ENCODE measurements at places on chromosomes 7 and 10.

DNA sequence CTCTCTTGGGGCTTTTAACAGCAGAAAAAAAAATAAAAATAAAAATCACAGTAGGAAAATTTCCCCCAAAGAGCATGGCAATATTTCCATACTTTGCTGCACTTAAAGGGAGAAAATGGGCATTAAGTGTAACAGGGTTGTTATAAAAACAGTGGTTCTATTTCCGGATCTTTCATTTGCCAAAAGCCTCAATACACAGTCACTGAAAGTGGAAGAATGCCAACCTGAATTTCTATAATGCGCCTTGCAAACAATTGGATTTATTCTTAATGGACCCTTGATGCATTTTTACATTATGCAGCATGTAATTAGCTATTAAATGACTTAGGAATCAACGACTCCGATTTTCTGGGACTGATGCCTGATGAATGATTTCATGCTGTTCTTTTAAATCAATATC is 127.6 kb upstream of the NANOS1 start:
- DNase-seq: no peak

DNA sequence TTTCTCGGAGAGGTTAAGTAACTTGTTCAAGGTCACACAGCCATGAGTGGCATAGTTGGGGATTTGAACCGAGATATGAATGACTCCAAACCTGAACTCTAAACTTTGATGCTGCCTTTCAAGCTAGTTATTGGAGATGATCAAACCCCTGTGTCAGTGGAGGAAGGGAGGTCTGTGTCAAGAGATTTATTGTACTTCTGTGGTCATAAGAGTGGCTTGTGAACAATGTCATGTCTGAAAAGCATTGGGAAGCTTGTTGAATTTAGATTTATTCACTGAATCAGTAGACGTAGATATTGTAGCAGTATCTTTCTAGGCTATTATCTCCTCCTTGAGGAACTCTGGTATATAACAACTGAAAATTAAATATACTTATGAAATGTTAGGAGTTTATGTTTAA is 27.3 kb downstream of the SNX10 start:
- no peak for DNase-seq

GRCh38 chr7:128836729-128837348 is 6.6 kb downstream of the FLNC start:
- DNase-seq: no peak

GRCh38 chr7:135770139-135770710 is 21.6 kb upstream of the FAM180A start:
- no peak for DNase-seq

DNA sequence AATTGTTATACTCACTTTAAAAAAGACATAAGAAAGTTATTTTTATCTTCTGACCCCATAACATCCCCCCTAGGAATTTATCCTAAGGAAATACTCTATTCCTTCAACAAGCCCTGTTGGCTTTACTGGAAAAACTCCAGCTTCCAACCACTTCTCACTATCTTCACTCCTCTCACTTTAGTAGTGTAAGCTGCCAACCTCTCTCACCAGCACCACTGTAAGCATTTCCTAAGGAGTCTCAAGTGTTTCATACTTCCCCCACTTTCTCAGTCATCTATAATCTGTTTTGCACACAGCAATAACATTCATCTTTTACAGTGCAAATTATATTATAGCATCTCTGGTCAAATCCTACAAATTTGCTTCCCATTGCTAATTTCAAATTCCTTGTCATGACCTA is 45.8 kb downstream of the GPR85 start:
- no peak for DNase-seq

DNA sequence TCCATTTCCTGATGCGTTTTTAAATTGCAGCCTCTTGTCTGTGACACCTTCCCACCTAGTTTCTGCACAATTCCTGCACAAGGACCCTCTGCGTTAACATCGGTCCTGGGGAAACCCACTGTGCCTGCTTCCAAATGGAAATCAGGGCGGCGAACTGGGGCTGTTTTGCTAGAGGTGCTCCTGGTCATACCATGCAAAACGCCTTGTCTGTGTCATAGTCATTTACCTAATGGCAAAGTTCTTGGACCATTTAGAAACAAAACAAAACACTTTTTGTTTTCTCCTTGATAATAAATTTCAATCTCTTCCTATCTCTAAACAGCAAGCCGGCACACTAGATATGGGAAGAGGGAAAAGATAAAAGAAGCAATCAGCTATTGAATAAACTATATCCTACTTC is 206.9 kb upstream of the KLF14 start:
- DNase-seq: no peak

DNA sequence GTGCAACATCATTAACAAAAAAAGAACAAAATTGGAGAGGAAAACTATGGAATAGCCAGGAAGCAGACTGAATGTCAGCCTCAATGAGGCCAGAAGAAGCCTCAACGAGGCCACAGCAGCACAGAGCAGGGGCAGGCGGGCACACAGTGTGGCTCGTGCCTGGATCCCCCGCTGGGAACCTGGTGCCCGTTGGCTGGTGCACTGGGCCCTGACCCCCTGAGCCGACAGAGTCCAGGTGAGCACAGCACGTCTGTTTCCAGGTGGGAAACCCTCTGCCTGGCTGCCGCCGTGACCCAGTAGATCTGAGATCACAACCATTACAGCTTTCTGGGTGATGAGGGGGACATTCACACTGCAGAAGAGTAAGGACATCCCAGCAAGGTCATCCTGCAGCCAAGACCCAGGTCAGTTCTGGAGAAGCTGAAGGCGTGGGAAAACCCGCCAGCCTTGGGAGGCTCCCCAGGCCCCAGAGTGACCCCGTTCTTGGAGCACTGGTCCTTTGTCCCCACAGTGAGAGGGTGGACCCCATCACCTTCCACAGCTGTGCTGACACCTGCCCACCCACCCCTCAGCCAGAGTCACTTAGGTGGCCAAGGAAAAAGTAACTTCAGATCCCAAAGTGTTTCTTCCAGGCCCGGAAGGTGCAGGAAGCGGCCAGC is 222.1 kb downstream of the ADARB2 start:
- no peak for DNase-seq

DNA sequence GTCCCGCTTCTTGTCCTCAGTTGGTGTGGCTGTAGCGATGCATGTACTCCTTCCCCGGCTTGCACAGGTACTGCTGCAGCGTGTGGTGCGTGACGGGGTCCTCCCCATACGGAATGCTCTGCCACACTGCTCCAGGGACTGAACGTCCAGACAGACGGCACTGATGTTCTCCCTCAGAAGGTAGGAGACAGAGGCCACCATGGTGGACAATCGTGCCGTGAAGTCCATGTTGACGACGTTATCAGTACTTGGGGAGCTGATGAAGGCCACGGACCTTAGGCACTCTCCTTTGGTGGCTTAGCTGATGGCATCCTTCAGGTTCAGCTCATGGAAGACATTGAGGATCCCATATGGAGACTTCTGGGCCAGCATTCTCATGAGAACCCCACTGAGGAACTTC is 37.4 kb downstream of the AGAP6 start:
- DNase-seq: no peak

DNA sequence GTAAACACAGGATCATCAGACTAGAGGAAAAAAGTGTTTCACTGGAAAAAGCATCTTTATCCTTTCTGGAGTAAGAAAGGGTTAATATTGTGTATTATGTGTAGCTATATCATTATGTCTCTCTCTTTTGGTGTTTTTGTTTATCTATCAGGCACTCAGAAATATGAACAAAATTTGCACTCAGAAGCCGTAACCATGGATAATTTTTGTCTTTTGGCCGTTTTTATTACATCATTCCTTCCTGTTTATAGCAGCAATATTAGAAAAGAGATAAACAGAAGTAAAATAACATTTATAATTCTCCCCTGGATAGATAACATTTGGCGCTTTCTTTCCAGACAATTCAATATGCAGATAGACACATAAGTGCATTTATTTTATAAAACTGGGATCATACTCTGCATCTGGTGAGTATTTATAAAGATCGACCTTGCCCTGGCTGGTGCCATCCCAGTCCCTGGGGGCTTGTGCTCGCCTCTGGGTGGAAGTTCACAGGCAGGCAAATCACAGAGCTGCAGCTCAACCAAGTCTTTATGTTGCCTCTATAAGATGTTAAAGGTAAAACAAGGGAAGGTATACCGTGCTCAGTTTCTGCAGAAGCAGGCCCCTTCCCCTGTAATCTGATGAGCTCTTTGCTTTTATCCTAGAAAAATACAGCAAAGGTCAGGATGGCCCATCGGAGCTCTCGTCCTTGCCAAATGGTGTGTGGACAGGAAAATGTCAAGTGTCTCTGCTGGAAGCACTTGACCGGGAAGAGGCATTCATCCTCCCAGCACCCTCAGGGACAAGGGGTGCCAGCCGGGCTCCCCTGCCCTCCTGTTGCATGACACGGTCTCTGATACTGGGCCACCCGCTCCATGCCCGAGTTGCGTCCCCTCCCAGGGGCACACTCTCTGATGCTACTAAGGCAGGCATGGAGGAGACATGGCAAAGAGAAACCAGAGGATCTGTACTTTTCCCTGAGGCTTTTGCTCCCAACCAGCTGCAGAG is 43.9 kb downstream of the PYROXD2 start:
- no peak for DNase-seq

DNA sequence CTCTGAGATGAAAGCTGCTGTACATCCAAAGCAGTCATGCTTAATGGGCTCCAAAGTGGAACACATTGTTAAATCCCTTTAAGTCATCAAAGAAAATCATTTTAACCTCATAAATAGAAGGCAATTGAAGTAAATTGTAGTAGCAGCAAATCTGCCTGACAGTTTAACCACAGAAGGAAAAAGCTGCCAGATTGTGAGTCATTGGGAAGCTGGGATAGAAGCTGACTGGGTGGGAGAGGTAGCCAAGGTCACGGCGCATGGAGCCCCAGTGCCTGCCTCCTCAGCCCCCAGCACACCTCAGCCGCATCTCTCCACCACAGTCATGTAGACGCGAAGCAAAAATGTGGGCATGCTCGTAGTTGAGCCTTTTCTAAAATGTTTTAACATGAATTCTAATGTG is 44.0 kb downstream of the TARP start:
- DNase-seq: no peak

DNA sequence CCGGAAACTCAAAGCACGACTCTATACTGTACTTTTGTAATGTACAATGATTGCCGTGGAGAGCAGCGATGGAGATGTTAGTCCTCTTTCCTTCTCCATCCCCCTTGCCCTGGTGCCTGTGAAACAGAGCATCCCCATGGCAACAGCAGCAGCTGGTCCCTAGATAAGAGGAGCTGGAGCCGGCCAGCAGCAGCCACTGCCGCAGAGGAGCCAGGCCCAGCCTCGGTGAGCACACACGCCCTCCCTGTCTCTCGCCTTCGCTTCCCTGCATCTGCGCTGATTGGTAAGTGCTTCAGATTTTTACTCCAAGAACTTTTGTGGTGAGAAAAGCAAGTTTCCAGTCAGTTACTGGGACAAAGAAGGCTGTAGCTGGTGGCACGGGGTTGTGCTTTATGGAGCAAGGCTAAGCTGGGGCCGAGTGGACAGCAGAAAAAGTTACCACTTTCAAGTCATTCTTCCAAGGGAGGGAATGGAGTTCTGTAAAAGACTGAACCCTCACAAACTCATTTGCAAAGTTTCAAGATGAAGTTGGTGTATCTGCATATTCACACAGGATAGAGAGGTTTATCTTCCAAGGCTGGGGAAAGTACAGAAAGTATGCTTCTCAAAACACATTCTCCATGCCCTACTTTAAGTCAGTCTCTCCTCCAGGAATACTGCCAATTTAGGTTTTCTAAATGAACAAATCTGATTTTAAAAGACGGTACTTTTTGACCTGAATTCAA is at the start of gene PPP1R17:
Gene PPP1R17 (plus strand): TSS at position 192 of the 725 bp plus-strand sequence. CDS start 5,227 bp downstream, outside the sequence.
- DNase-seq: no peak

DNA sequence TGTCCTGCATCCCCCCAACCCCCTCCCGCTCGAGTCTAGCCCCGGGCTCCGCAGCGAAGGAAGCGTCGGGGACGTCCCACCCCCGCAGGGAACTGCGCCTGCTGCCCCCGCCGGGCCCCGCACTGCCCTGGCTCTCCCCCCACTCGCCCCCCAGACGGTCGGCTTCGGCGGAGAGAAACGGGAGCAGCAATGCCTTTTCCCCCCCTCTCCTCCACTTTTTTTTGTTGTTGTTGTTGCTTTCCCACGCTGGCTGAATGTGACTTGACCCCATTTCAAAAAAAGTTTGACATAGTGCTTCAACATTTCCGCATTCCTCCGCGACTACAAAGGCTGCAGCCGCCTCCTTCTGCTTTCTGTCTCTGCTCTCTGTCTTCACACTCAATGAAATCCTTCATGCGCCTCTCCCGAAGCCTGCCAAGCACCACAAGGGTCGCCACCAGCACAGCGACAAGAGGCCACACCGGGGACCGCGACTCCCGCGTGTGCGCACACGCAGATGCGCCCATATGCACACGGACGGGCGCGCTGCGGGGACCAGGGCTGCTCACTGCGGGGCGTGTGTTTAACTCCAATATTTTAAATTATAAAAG is 1.0 kb downstream of the CDK6 start:
- DNase-seq: peak; percentile 50

GRCh38 chr10:28077889-28078288 is 79.0 kb upstream of the ODAD2 start:
- DNase-seq: peak; percentile 77

DNA sequence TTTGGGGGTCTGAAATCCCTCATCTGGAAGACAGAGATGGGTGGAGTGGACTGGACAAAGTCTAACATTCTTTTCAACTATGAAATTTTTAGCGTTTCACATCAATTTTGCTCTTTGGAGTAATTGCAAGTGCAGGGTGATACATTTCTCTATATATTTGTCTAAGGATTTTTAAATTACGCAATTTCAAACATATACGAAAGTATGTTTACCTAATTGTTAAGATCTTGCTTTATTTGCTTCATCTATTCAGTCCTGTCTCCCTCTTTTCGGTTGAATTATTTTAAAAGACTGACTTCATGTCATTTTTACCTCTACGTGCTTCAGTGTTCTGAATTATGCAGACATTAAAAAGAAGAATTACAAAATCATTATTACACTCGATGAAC is 101.9 kb upstream of the CREB5 start:
- no peak for DNase-seq

- DNase-seq: no peak
Observed at GRCh38 chr10:104322416-104322782, 15.9 kb downstream of the ITPRIP start.

GRCh38 chr10:124641282-124642087 is 102.7 kb downstream of the FAM53B start:
- peak; percentile 22 for DNase-seq

DNA sequence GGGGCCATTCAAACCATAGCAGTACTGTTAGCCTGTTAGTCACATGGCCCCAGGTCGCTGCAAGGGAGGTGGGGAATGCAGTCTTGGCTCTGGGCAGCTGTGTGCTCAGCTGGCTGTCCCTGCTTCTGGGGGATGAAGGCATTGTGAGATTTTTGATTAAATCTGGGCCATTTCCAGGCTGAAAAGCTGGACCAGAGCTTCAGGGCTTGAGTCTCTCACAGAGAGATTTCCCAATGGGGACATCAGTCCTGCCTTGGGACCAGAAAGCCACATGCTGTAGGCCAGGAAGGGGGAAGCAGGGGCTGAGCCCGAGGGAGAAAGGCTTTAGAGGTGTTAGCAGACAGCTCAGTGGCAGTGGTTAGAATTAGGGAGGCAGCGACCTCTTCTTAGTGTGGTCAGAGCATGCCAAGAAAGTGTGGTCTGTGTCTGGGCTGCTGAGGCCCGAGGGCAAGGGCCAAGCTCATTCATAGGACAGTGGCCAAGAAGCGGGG is 33.6 kb downstream of the PALD1 start:
- DNase-seq: no peak

- no peak for DNase-seq
Observed at GRCh38 chr7:105512415-105512814, 9.7 kb downstream of the PUS7 start.

- no peak for DNase-seq
Observed at GRCh38 chr7:28626624-28627262, 214.4 kb downstream of the CREB5 start.

GRCh38 chr10:121696854-121697253 is 98.6 kb upstream of the FGFR2 start:
- no peak for DNase-seq
